HepG2 (cell line): ENCODE measurements at places on chromosomes 5 and 9. TPM values are rescaled to one million over a fixed set of nuclear protein-coding genes. Genes with fewer than 3 reads are reported as not detected.
A peak's percentile ranks its signal among the peaks of the same experiment; 100 is the strongest.

- DNase-seq, result no peak
- no peaks in the 10 kb centered on the region for H3K36me3 ChIP-seq
Measured at GRCh38 chr9:135136991-135137832, 49.7 kb downstream of the OLFM1 start.

DNA sequence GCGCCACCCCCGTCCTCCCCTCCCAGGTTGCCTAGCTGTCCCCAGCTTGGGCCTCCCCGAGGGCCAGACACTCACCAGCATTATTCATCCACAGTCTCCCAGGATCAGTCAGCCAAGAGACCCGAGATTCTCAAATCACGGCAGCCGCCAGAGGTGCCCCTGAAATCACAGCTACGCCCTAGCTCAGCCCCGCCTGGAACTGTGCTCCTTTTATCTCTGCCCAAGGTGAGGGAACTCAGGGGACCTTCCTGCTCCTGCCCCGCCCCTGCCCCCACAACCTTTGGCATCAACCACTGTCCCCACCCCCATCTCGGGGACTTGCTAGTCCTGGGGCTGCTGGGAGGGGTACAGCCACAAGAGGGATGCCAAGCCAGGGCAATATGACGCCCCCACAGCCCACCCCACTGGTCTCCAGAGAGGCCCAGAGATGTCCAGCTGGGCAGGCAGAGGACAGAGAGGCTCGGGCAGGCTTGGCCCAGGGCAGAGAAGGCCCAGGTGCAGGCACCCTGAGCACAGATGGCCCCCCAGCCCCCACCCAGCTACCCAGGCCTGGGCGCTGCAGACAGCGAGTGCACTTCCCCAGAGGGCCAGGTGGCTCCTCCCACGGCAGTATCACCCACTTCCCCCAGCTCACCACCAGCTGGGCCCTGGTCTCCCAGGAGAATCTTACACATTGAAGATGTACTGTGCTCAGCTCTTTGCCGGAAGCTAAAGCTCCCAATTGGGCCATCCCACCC lies at the start of gene FUT7:
Gene FUT7 (minus strand): TSS at position 185 of the 737 bp plus-strand sequence. CDS start 97 bp downstream, at position 88.
- no peak for DNase-seq
- peaks cover 19% of the 10 kb centered on the region; the same call in 2 of the 3 replicates for H3K27me3 ChIP-seq
- H3K27ac ChIP-seq, result no peak within 1 kb of the TSS
- peaks cover 71% of the 10 kb centered on the region for H3K4me1 ChIP-seq

Gene LOX
- total RNA-seq, result 0.65 and 0.73 TPM in 2 replicates

GRCh38 chr9:101458963-101459631 lies 23.5 kb upstream of the ALDOB start:
- peak; percentile 86 for DNase-seq
- H3K4me1 ChIP-seq, result peaks cover 52% of the 10 kb centered on the region
- no peak overlapping the region for H3K27ac ChIP-seq

DNA sequence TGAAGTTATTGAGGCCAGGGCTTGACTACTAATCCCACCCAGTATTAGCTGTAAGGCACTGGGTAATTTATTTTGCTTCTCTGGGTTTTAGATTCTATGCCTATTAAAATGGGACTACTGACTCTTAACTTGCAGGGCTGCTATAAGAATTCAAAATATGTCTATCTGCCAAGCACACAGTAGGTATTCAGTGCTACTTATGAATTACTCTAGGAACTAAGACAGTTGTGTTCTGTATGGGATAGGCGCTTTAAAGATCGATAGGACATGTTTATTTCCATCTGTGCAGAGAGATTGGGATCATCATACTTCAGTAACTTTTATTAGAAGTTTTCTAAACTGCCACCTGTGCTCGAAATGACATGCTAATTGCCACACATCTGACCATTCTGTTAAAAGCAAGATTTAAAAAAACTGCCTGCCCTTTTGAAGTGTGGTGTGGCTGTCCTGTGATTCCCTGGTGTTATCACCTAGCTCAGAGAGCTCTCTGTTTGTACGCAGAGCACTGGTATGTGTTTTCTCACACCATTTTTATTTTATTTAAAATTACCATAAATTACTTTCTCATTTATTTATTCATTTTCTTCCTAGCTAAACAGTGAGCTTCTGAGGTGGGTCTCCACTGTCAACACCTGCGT lies 58.7 kb downstream of the FYB1 start:
- H3K27me3 ChIP-seq, result no peaks in the 10 kb centered on the region
- no peaks in the 10 kb centered on the region for H3K4me1 ChIP-seq
- no peak overlapping the region for H3K4me3 ChIP-seq

- H3K36me3 ChIP-seq, result no peaks in the 10 kb centered on the region
- no peak overlapping the region for H3K27ac ChIP-seq
- H3K4me3 ChIP-seq, result no peak overlapping the region
- H3K27me3 ChIP-seq, result peaks cover 15% of the 10 kb centered on the region
Measured at GRCh38 chr5:561408-561807, 37.2 kb upstream of the SLC9A3 start.

GRCh38 chr9:4333231-4333740 lies 33.4 kb upstream of the GLIS3 start:
- H3K27ac ChIP-seq, result no peak overlapping the region
- 0 out of 2 replicates have a peak, but pooled peaks cover 8% of the 10 kb centered on the region for H3K4me1 ChIP-seq
- H3K36me3 ChIP-seq, result no peaks in the 10 kb centered on the region
- DNase-seq, result no peak
- no peak overlapping the region for H3K4me3 ChIP-seq
- H3K27me3 ChIP-seq, result no peaks in the 10 kb centered on the region

Gene STK32A
- total RNA-seq, result not detected in 2 replicates

Gene NACC2
- 10.5 and 12.3 TPM in 2 replicates for total RNA-seq
